HEK293T (cell line): ENCODE measurements at places on chromosomes 5 and 9.

GRCh38 chr5:143149759-143150158 is 253.7 kb downstream of the NR3C1 start:
- no peak for DNase-seq

DNA sequence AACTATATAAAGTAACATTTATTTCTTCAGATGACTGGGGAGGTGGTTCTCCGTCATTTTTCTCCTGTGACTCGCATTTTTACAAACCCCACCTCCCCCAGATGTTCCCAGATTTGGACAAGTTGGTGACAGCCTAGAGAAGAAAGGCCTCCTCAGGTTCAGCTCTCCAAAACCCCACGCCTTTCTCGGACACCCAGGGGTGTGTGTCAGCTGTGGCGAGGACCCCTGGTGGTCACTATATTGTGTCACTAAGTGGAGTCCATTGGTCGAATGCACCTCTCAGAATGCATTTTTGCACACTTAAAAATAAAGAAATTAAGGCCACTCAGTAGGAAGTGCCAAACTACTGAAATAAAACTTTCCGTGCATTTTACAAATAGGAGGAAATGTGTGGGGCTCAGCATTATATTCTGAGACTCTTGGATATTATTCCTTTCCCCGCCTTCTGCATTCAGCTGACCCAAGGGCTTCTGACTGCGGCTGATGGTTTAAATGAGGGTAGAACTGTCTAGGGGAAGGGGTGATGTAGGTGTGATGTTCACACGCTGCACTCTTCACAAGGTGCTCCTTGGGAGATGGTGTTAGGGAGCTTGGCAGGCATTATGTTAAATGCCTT is 47.6 kb downstream of the ACO1 start:
- peak; percentile 47 for DNase-seq

DNA sequence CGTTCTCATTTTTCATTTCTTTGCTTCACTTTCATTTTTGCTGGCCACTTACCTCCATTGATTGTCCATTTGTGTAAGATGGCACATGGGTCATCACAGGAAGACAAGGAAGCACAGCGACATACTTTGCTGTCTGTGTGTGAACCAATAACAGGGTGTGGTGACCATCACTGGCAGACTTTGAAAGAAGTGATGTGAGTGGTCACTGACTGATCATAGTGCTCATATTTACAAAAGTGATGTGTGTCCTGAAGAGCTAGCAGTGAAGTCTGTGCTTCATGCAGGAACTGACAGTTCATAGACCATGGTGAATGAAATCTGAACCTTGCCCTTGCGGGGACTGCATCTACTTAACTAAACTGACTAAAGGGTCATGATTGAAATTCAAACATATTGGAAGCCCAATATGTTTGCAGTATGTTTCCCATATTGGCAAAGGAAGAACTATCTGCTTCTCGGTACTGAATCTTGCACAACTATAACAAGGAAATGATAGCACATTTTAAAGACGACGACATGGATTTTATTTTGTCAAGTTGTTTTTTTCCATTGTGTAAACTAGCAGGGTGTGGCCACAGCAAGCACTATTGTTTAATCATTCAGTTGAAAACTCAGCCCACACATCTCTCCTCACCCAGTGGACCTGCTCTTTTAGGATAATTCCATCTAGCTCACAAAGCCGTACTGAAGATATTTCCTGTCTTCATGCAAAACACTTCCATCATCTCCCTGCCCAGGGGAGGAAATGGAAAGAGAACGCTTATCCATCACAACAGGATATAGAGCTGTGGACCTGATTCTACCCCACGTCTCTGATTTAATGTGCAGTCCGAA is 232.0 kb upstream of the ANKRD55 start:
- no peak for DNase-seq

GRCh38 chr5:20649966-20650365 is 662.0 kb upstream of the CDH18 start:
- DNase-seq, result no peak

GRCh38 chr5:11854936-11855335 is 49.3 kb downstream of the CTNND2 start:
- no peak for DNase-seq

DNA sequence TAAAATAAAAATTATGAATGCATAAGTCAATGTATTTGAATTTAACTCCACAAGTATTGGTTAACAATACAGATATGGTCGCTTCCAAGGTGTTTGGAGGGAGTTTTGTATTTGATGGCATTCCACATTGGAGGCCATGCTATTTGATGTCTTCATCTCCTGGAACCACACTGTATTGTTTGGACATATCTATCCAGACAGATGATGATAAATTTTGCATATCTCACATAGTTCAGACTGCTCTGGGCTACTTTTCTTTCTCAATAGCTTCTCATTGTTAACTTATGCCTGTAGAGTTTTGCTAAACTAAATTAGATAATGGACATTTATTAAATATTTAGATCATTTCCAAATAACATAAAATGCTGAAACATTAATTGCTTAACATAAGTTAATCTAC is 58.0 kb downstream of the CDKN2A start:
- no peak for DNase-seq

DNA sequence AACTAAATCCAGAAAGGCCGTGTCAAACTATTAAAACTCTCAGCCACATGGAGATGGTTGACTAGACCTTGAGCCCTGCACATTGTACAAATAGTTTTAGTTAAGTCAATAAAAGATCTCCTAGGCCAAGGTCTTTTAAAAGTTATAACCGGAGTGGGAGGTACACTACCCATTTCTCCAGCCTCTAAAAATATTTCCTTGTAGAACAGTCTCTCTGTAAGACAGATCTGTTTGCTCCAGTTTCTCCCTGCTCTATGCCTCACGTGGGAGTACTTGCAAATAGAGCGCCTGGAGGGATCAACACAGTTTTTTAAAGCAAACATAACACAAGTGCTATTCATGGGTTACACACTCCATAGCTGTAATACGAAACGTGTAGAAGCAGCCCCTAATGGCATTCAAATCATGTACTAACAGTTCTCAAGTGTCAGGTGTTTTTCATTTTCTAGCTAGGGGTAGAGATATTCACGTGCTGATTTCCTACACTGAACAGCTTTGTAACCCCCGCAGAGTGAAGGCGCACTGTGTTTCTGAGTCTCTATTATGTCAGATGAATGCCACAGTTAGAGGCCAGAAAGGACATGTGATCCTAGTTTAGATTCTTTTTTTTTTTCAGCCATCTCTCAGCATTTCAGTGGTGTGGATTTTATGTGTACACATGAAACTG is 703.4 kb upstream of the GRAMD2B start:
- peak; percentile 52 for DNase-seq

DNA sequence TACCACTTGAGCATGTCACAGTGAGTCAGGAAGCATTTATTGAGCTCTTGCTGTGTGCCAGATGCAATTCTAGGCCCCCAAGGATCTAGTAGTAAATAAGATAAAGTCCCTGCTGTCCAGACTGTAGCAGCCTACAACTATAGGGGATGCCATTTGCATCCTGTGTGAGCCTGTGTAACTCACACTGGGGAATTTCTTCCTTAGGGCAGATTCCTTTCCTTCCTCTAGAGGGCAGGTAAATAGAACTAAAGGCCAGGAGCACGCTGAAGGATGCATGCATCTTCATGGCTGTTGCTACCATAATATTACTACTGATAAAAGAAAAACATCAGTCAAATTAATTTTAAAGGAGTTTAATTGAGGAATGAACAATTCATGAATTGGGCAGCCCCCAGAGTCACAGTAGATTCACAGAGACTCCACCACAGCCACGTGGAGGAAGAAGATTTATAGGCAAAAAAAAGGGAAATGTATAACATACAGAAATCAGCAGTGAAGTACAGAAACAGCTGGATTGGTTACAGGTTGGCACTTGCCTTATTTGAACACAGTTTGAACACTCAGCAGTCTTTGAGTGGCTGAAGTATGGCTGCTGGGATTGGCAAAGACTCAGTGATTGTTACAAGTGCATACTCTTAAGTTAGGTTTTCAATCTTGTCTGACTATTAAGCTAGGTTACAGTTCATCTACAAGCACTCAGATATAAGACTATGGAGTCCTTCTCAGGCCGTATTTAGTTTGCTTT is 98.9 kb downstream of the ACTL7B start:
- no peak for DNase-seq

DNA sequence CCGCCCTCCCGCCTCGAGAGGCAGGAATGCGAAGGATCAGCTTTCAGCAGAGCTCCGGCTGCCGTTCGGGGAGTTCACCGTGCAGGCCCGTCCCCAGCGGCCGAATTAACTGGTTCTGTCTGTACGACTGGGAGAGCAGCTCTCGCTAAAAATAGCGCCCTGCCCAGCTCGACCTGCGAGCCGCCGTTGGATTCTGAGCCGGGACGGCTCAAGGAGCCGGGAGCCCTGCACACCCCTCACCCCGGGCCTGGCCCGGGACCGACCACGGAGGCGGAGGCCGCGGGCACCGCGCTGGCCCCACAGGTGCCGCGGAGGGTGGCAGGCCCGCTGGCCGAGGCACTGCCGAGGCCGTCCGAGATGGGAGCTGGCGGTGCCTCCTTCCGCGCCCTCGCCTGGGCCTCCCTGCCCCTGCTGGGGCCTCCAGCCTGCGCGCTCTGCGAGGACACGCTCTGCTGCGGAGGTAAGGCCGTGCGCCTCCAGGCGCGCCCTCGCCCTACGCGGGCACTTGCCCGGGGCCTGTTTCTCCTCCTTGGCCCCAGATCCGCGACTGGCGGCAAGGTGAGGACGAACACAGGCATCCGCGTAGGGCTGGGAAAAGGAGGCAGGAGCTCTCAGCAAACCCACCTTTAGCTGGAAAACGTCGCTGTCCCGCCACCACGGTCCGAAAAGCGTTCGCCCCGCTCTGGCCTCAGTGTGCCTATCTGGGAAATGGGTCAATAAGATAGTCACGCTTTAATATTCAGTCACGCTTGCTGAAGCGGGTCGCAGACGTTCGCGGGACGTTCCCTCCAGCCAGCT is 53.1 kb upstream of the DAB2IP start:
- peak; percentile 86 for DNase-seq

DNA sequence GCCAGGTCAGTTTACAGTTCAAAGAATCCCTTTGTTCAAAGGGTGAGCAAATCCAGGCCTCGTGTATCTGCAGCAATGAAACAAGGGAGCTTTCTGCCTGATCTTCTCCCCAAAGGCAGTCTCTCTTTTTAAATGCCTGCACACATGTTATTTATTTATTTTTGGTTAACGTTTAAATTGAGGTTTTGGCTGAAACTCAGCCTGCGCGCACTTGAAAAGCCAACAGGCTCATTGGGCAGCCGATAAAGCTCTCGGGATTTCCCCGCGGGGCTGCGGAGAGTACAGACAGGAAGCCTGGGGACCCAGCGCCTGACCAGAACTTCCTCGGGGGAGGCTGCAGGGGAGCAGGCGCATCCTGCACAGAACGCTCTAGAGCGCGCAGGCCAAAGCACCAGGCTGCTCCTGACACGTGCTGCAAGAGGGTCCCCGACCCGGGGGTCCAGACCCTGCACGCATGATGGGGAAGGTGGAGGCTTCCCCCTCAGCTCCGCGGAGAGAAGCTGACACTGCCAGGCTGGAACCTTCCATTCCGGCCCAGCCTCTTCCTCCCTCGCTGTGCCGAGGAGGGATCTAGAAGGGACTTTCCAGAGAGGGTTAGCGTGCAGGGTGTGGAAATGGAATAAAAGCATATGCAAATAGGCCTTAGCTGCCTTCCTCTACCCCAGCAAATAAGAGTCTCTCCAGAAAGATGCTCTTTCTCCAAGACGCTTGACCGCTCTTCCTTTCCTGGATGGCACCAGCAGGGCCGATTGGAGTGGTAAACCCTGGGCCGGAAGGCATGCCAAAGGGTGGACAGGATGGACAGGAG is 46.1 kb downstream of the PTTG1 start:
- DNase-seq, result no peak

DNA sequence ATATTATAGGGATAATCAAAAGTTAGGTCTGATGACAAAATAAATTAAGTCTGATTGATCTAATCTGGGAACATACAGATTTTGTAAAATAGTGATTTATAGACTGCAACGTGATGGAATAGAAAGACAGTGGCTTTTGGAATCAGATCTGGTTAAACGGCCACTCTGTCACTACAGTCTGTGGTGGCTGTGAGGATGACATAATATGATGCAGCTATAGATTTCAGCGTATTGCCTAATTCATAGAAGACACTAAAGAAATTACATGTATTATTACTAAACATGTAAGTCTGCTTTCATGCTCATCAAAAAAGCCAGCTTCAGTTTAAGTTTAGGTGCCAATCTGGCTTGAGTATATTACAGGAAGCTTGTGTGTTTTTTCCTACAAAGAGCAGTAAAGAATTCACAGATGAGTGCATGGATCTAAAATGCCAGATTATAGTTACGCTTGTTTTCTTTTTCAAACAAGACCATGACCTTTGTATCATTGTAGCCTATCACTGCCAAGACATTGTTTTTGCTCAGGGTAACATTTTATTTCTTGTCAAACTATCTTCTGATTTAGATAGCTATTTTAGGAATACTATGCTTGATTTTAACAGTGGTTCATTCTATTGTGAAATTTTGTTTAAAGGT is 25.7 kb downstream of the CPEB4 start:
- DNase-seq, result no peak

- no peak for DNase-seq
Observed at GRCh38 chr9:126453156-126453963, 126.7 kb downstream of the MVB12B start.

DNA sequence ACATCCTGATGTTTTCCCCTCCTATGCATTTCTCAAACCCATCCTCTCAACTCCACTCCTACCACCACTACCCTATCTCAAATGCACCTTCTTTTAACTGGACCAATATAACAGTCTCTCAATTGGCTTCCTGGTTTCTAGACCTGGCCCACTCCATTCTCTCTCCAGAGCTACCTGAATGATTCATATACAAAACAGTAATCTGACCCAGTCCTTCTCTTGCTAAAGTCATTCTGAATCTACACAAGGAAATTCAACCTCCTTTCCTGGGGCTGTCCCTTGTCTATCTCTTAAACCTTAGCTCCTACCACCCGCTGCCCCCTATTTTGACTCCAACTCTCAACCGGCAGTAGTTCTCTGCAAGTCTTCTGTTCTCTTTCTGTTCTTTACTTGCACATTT is 97.2 kb downstream of the PCSK1 start:
- DNase-seq, result no peak

GRCh38 chr9:96253059-96253696 is 48.8 kb downstream of the HSD17B3 start:
- no peak for DNase-seq

- DNase-seq, result no peak
Observed at GRCh38 chr5:166618526-166618925, 1672.9 kb upstream of the WWC1 start.

DNA sequence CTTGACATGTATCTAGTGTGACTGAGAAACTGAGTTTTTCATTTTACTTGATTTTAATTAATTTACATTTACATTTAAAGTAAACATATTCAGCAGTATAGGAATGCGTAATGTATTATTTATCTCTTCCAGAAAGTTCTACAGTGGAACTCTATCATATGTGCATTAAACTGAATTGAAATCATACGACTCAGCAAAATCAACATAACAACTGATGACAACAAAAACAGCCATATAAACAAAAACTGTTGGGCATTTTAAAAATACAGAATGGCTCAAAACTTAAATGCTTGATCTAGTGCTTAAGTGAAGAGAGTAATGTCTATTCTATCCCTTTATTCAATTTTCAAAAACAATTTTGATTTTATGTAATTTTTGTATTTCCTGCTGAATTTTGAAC is 134.4 kb downstream of the TRPM3 start:
- no peak for DNase-seq
